ENCODE measurements at places on chromosomes 1 and 21.

GRCh38 chr1:214216779-214217178 lies 64.2 kb upstream of the SMYD2 start:
- DNase-seq: no peak

GRCh38 chr1:241269116-241269515 lies 87.9 kb downstream of the RGS7 start:
- no peak for DNase-seq

- no peak for DNase-seq
These were observed 107.5 kb upstream of the SERTAD4 start for GRCh38 chr1:210125143-210125542.

- DNase-seq: no peak
These were observed 140.4 kb upstream of the C1orf105 start for GRCh38 chr1:172279939-172280636.

DNA sequence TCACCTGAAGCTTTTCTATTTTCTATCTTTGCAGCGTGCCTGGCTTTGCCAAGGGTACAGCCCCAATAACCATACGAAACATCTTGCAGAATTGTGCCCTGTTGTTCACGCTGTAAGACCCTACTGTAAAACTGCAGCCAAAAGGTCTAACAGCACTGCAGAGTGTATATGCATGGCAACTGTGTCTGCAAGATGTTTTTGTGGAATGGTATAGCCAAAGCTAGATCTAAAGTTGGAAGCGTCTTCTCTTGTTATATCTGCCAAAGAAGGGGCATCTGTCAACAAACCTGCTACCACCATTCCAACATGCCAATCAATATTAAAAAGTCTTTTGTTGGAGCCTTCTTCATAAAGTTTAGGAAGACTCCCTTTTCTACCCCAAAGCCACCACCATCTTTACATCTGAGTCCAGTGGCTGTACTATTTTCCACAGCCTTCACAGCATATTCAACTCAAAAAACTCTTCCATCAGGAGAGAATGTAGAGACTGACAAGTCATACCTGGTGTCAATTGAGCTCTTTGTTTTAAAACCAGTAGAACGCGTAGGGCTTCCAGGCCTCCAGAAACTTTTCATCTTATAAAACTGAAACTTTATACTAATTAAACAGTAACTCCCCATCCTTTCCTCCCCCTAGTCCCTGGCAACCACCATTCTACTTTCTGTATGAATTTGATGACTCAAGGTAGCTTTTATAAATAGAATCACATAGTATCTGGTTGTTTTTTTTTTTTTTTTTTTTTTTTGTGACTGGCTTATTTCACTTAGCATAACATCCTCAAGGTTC lies 40.0 kb downstream of the ZSCAN20 start:
- DNase-seq: no peak

DNA sequence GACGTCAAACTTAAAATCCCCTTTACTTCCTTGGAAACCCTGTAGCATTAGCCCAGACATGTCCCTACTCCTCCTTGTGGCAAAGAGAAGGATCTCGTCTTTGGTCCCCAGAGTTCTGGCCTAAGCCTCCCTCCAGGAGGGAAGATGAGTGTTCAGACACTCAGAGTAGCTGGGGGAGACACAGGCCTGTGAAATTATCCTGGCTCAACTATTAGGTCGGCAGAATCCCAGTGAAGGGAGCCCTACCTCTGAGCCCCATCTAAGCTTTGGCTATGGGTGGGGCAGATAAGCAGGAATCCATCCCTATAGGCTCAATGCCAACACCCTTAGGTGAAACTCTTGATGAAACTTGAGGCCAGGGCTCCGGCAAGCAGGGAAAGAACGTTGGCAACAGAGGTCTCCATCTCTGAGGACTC lies 1.7 kb upstream of the SFN start:
- no peak for DNase-seq

GRCh38 chr21:44064852-44065403 lies 42.3 kb upstream of the PWP2 start:
- DNase-seq: no peak

DNA sequence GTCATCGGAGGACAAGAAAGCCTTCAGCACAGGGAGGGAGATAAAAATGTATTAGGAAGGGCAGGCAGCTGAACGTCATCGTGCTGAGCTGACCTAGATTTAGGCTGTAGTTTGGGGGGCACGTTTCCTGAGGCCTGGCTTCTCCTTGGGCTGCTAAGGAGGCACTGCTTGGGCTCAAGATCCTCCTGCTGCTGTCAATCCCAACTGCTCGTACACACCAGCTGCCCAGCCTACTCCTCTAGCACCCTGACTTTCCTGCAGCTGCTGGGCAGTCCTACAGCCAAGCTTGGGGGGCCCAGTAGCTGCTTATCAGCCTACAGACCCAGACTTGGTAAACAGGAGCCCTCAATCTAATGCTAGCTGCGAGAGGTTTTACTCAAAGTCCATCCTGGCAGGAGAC lies 6.2 kb downstream of the TMEM35B start:
- DNase-seq: no peak

DNA sequence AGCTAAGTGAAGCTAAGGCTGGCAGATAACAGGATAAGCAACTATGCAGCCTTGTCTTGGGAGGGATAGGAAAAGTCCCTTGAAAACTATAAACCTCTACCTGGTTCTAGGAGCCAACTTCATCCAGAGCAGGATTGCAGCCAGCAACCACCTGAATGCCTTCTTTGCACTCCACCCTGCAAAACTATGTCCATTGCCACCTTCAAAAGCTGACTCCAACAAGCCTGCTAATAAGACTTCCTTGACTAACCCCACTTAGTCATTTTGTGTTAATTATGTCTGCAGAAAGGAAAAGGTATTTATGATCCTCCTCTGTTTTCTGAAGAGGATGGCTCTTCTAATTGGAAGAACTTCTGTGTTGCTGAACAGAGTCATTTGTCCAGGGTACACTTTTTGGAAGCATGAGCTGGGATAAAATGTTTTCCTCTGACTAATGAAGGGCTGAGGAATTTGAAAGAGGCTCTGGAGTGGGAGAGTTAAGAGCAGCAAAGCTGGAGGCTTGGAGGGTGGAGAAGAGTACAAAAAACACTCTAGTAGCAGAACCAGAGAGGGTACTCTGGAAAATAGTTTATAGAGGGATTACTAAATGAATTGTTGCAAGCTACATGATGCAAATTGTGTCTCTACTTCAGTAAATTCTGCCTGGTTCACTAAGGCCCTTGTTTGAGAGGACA lies 9.6 kb upstream of the RIMKLA start:
- no peak for DNase-seq

GRCh38 chr1:216830424-216831210 lies 107.4 kb upstream of the ESRRG start:
- DNase-seq: no peak

DNA sequence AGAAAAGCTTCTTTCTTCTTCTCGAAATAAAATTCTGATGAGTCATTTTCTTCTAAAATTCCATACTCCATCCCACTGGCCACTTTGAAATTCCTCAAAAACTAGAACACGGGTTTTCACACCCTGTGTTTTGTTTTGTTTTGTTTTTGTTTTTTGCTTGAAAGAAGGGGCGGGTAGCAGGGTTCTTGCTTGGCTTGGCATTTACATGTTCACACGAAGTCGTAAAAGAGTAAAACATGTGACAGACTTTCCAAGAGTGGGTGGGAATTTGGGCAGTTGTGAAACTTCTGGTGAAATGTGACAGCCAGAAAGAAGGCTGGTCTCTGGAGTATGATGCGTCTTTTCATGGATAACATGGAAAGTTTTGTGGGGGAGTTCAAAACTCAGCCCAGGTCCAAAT lies 47.1 kb upstream of the FMN2 start:
- no peak for DNase-seq

- DNase-seq: no peak
These were observed 555.5 kb upstream of the NR5A2 start for GRCh38 chr1:199472018-199472417.

GRCh38 chr1:222769971-222770620 lies 33.1 kb downstream of the FAM177B start:
- DNase-seq: no peak
